Fibroblast of the aortic adventitia (primary cell): ENCODE measurements at places on chromosomes 11 and 22. TPM values are rescaled to one million over a fixed set of nuclear protein-coding genes. Genes with fewer than 3 reads are reported as not detected.

- DNase-seq = no peak
Observed at GRCh38 chr22:26981111-26981510, 323.7 kb downstream of the MIAT start.

The LRP4 gene
- 4.7 and 9.7 TPM in 2 replicates for total RNA-seq

DNA sequence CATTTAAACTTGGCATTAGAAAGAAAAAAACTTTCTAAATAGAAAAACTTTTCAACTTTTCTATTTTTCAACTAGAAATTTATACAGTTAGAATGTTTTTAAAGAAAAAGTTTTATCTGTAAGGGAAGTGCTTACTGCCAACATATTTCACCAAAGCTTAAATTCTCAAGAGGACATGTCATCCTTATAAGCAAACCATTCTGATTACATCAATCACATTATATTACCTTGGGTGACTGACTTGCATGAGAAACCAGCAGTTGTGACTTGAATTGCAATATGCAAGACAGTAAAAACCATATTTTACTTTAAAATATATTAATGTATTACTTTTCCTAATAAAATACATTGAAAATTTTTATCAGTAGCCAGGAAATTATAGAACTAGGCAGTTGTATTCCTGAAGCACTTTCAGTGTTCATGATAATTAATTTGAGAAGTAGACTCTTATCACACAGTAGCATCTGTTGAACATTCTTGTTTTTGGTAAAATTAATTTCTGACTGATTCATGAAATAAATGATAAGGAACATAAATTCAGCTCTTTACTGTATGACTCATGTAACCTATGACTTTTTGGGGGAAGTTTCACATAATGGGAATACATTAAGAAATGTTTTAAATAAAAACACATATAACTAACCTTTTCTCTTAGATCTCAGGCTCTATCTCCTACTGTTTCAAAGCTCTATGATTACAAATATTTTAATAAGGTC lies 345.0 kb upstream of the CCDC179 start:
- DNase-seq = peak; percentile 13

DNA sequence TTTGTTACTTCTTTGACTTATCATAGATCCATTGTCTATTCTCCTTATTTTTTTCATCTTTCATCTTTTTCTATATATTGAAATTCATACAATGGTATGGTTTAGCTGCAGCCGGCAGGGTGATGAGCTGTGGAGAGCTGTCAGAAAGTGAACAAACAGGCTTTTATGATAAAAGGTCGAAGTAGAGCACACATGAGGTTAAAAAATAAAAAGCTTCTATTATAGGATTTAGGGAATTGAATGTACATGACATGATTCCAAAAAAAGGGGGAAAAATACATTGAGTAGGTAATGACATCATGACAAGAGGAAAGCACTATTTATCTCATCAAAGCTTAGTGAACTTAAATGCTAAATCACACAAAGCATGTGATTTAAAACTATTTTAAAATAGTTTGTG lies 884.8 kb downstream of the METTL15 start:
- no peak for DNase-seq

DNA sequence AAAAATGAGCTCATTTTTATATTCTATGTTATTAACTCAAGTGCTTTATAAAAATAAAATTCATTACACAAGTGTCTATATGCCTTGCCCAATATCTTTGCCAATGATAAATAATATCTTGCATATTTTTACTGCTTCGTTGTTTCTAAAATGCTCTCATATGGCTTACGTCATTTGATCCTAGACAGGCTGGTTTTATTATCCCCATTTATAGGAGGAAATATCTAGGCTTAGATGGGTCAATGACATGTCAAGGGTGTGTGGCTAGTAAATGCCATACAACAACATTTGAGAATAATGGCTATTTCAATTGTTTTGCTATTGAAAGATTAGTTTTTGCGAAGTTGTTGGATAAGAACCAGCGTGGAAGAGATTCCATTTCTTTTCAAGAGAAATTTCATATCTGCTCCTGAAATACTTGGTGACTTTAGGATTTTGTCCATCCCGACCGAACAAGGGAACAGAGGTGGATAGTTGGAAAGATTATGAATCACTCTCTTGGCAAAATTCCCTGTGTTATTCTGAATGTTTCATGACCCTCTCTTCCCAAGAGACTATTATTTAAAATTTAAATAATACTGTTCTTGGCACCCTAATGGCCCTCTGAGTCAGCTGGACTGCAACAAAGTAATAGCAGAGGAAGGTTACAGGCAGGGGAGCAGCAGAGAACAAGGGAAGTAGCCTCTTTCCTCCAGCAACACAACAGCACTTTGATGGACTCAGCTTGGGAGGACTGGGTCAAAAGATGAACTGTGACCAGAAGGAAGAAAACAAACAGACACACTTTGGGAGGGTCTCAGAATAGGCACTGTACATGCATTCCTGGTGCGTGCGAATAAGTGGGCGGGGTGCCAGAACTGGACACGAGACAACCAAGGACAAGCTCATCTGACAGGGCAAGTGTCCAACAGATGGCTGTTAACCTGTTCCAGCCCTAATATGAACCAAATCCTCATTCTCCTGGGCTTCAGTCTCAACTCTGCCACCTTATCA lies 94.5 kb downstream of the ME3 start:
- peak; percentile 98 for DNase-seq

DNA sequence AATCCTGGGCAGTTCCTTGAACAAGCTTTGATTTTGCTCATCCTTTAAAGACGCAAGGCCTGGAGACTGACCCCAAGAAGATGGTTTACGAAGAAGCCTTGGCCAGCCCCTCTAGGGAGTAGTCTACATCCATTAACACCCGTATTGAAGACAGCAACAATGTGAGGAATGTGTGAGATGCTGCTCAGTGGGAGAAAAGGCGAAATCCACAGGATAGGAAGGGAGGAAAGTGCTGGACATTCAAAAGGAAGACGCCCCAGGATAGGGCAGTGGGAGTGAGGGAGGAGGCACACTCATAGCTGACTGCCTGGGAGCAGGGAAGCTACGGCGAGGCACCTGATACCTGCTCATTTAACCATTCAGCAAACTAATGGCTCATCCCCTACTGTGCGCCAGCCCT lies 114.1 kb downstream of the RRAS2 start:
- DNase-seq = no peak

The TESMIN gene
- 1.2 TPM in 1 of 2 replicates, not detected in the other for total RNA-seq

DNA sequence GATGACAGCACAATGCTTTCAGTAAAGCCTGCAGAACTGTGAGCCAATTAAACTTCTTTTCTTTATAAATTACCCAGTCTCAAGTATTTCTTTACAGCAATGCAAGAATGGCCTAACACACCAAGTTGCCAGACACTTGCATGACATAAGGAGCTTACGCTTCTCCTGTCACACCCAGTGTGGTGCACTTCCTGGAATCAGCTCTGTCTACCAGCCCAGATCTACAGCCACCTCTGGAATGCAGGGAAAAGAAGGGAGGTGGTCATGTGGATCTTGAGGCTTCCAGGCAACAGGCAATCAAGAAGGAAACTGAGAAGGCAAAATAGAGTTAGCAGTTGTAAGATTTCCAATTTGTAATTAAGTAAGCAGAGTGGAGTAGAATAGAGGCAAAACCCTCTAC lies 37.4 kb upstream of the SESN3 start:
- peak; percentile 22 for DNase-seq

- no peak for DNase-seq
Observed at GRCh38 chr11:78656327-78656726, 81.7 kb upstream of the NARS2 start.

GRCh38 chr22:30694640-30695350 lies at the start of gene OSBP2:
TSS of gene OSBP2 (plus strand) at chr22:30694874. CDS start at chr22:30694910, 36 bp downstream.
- no peak for DNase-seq
